ENCODE measurements at places on chromosomes 3 and 15.

GRCh38 chr3:8848696-8849131 is 79.3 kb upstream of the OXTR start:
- H3K27me3 ChIP-seq = no peaks in the 10 kb centered on the region
- H3K36me3 ChIP-seq = no peaks in the 10 kb centered on the region
- H3K4me3 ChIP-seq = no peak overlapping the region
- no peak for DNase-seq
- no peaks in the 10 kb centered on the region for H3K4me1 ChIP-seq
- no peak overlapping the region for H3K27ac ChIP-seq

- no peak for DNase-seq
- H3K27ac ChIP-seq = no peak overlapping the region
- no peaks in the 10 kb centered on the region for H3K36me3 ChIP-seq
- no peaks in the 10 kb centered on the region for H3K27me3 ChIP-seq
- H3K4me3 ChIP-seq = no peak overlapping the region
- H3K4me1 ChIP-seq = no peaks in the 10 kb centered on the region
These were observed 361.9 kb upstream of the ICE2 start for GRCh38 chr15:60840703-60841411.

GRCh38 chr3:27720899-27721716 is 1.0 kb downstream of the EOMES start:
- H3K4me1 ChIP-seq = peaks cover 42% of the 10 kb centered on the region
- H3K4me3 ChIP-seq = peak overlapping the region; percentile 46
- H3K27me3 ChIP-seq = peaks cover 76% of the 10 kb centered on the region
- no peaks in the 10 kb centered on the region for H3K36me3 ChIP-seq
- no peak overlapping the region for H3K27ac ChIP-seq

GRCh38 chr3:46864061-46864881 is 1.0 kb upstream of the MYL3 start:
- H3K27me3 ChIP-seq = no peaks in the 10 kb centered on the region
- H3K4me1 ChIP-seq = peaks cover 37% of the 10 kb centered on the region
- H3K27ac ChIP-seq = no peak overlapping the region
- no peak for DNase-seq
- H3K4me3 ChIP-seq = no peak overlapping the region

DNA sequence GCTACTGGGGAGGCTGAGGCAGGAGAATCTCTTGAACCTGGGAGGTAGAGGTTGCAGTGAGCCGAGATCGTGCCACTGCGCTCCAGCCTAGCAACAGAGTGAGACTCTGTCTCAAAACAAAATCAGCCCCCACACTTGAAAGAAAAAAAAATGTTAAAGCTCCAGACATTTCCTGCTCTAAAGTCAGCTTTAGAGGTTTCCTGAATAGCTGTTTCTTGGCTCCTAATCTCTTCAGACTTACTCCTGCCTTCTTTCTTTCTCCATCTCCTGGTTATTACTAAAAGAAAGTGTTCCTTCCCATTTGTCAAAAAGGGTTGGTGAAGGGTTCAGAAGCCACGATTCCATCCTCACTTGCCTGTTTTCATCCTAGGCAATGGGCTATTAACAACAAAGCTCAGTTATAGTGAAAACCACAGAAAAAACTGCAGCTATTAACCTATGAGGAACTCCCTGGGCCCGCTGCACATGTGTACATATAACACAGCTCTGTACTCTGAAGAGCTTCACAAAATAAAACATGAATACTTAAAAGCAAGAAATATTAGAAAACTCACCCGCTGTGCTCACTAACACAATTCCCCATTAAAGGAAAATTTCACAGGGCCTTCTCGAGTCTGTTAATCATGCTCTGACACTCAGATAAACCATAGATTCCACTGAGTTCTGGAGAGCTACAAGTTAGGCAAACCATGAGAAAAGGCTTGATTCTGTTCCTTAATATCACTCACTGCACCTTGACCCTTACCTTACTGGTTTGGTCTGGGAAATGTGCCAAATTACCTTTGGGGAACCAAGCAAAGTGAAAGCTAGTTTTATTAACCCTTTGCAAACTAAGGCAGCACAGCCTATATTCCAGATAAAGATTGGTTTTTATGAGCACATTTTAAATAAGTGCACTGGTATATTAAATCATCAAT is 89.9 kb upstream of the TSPAN3 start:
- H3K4me3 ChIP-seq = no peak overlapping the region
- H3K36me3 ChIP-seq = peaks cover 9% of the 10 kb centered on the region
- no peak for DNase-seq
- no peak overlapping the region for H3K27ac ChIP-seq

DNA sequence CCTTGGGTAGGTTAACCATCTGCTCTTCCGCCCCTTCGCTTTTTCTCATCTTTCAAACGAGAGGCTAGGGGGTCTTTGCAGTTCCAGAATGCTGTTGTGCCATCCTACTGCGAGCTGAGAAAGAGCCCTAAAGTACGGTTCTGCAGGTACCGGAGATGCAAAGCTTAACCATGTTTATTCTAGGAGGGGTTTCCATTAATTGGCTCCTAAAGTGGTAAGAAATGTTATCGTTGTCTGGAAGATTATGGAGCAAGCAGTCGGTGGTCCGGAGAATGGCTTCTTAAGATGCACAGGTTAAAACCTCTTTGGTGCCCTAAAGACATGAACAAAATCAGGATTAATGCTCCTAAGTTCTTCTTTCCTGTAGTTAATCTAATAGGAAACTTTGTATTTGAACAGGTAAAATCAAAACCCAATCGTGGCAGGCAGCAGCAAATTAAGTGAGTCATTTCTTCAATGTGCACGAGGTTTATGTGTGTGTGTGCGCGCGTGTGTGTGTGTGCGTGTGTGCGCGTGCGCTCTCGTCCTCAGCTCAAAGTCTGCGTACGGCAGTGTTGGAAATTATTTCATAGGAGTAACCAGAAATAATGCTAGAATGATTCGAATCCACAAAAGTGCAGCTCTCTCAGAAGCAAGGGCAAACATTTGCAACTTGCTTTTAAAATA is 772 bp downstream of the FAM81A start:
- peak; percentile 77 for DNase-seq
- no peaks in the 10 kb centered on the region for H3K27me3 ChIP-seq
- H3K4me3 ChIP-seq = peak overlapping the region; percentile 55
- peaks cover 21% of the 10 kb centered on the region for H3K4me1 ChIP-seq

- no peaks in the 10 kb centered on the region for H3K4me1 ChIP-seq
- DNase-seq = no peak
- H3K27me3 ChIP-seq = no peaks in the 10 kb centered on the region
- no peak overlapping the region for H3K27ac ChIP-seq
- no peak overlapping the region for H3K4me3 ChIP-seq
These were observed 5.8 kb downstream of the ATP13A5 start for GRCh38 chr3:193372783-193373182.

- no peaks in the 10 kb centered on the region for H3K27me3 ChIP-seq
- no peaks in the 10 kb centered on the region for H3K36me3 ChIP-seq
- no peaks in the 10 kb centered on the region for H3K4me1 ChIP-seq
These were observed 45.3 kb upstream of the FAM3D start for GRCh38 chr3:58711871-58712270.

DNA sequence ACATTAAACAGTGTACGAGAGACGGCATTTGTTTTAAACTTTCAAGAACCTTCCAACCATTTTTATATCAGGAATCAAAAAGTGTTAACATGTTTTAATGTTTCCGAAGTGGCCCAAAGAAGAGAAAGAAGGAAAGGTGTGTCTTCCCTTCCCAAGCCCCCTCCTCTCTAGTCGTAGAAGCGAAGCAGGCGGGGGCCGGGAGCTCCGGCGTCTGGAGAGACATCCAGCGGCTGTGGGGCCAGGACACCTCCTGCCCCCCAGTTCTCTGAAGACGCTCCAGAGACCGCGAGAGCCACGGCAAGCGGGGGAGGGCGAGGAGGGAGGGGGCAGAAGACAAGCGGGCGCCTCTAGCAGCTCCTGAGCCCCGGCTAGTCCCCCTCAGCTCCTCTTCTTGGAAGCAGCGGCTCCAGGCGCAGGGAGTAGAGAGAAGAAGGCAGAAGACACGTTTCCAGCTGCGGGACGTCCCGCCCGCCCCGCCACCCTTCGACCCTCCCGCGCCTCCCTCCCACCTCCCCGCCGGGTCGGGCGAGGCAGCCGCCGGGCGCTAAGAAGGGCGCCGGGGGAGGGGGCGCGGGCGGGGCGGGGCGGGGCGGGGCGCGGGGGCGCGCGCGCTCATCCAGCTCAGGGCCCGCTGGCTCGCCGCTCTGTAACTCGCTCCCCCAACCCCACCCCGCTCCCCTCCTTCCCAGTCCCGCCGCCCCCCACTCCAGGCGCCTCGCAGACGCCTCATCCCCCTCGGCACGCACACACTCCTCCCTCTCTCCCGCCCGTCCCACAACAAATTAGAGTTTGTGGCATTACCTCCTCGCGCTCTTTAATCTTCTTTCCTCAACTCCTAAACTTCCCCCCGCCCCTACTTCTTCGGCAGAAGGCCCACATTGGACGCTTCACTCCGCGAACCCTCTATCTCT is at the start of gene ZBTB20:
Gene ZBTB20 (minus strand): TSS at position 871 of the 911 bp plus-strand sequence.
- no peaks in the 10 kb centered on the region for H3K27me3 ChIP-seq
- DNase-seq = peak; percentile 94
- peak within 1 kb of the TSS; percentile 100 for H3K27ac ChIP-seq

- no peak for DNase-seq
- no peak overlapping the region for H3K27ac ChIP-seq
- H3K4me1 ChIP-seq = peaks cover 21% of the 10 kb centered on the region
- no peaks in the 10 kb centered on the region for H3K27me3 ChIP-seq
These were observed 4.0 kb downstream of the PARP3 start for GRCh38 chr3:51945926-51946705.

GRCh38 chr3:125000661-125001060 is 55.1 kb downstream of the HEG1 start:
- DNase-seq = no peak
- H3K36me3 ChIP-seq = peaks cover 25% of the 10 kb centered on the region
- no peak overlapping the region for H3K4me3 ChIP-seq
- H3K4me1 ChIP-seq = peaks cover 85% of the 10 kb centered on the region

GRCh38 chr15:72178976-72179585 is 18.5 kb downstream of the GRAMD2A start:
- no peaks in the 10 kb centered on the region for H3K36me3 ChIP-seq
- H3K4me3 ChIP-seq = no peak overlapping the region
- peaks cover 10% of the 10 kb centered on the region for H3K4me1 ChIP-seq
- H3K27me3 ChIP-seq = peaks cover 10% of the 10 kb centered on the region

DNA sequence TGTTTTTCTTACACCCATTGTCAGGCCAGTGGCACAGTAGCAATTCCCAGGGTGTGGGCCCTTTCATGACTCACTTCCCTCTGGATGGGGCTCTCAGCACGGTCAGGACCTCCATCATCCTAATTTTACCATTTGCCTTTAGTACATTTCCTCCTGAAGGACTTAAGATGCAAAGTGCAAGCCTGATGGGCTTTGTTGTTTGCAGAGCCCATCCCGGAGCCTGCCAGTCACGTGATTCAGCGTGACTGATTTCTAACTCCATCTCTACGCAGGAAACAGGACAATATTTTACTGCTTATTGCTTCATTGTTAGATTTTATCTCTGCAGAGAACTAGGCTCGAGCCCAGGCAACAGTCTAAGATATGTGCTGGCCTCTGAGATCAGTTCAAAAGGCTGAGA is 223.7 kb downstream of the PDZRN3 start:
- peaks cover 27% of the 10 kb centered on the region for H3K36me3 ChIP-seq
- no peak overlapping the region for H3K4me3 ChIP-seq
- peaks cover 72% of the 10 kb centered on the region for H3K4me1 ChIP-seq
- H3K27ac ChIP-seq = peak overlapping the region; percentile 61

DNA sequence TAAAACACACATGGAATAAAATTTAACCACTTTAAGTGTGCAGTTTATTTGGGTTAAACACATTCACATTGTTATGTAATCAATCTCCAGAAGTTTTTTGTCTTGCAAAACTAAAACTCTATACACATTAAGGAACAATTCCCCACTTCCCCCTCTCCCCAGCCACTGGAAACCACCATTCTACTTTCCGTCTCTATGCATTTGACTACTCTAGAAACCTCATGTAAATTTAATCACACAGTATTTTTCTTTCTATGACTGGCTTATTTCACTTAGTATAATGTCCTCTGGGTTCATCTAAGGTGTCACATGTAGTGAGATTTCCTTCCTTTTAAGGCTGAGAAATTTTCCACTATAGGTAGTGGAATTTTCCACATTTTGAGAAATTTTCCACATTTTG is 568.7 kb upstream of the UBE2E2 start:
- H3K4me1 ChIP-seq = no peaks in the 10 kb centered on the region
- no peaks in the 10 kb centered on the region for H3K27me3 ChIP-seq
- H3K27ac ChIP-seq = no peak overlapping the region
- no peak overlapping the region for H3K4me3 ChIP-seq
- no peaks in the 10 kb centered on the region for H3K36me3 ChIP-seq
- no peak for DNase-seq

DNA sequence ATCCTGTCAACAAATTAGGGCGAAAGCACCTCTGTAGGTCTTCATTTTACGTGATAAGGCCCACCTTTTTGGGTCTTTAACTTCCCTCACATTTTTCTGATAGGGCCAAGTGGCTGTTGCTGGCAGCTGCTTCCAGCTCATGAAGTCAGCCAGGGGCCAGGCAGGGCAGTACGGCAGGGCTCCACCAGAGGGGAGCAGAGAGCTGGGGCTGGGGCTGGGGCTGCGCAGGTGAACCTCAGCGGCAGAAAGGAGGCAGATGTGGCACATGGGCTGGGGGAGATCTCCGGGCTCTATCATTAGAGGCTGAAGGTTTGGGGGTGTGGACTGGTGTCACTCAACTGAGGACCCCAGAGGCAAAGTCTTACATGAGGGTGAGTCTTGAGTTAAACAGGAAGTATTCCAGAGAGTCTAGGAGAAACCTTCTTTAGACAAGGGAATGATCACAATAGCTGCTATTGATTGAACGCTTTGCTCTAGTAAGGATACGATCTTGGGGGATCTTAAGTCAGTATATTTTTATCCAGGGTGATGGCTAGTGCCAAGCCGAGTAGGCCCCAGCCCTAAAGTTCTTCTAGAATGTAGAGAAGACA is 62.8 kb upstream of the MEX3B start:
- H3K36me3 ChIP-seq = no peaks in the 10 kb centered on the region
- no peaks in the 10 kb centered on the region for H3K27me3 ChIP-seq
- no peak overlapping the region for H3K27ac ChIP-seq
- H3K4me3 ChIP-seq = no peak overlapping the region
- no peak for DNase-seq

GRCh38 chr3:155870133-155870944 is at the start of gene GMPS:
Gene GMPS, plus strand, starts transcription at chr3:155870650. Its CDS starts 221 bp downstream, at chr3:155870871.
- H3K36me3 ChIP-seq = no peaks in the 10 kb centered on the region
- no peaks in the 10 kb centered on the region for H3K27me3 ChIP-seq
- H3K27ac ChIP-seq = peak within 1 kb of the TSS; percentile 99
- peak; percentile 96 for DNase-seq
- H3K4me1 ChIP-seq = peaks cover 32% of the 10 kb centered on the region

- H3K27ac ChIP-seq = no peak overlapping the region
- no peaks in the 10 kb centered on the region for H3K27me3 ChIP-seq
- no peaks in the 10 kb centered on the region for H3K4me1 ChIP-seq
- H3K4me3 ChIP-seq = no peak overlapping the region
These were observed 87.7 kb upstream of the RASGRP1 start for GRCh38 chr15:38652183-38652794.

DNA sequence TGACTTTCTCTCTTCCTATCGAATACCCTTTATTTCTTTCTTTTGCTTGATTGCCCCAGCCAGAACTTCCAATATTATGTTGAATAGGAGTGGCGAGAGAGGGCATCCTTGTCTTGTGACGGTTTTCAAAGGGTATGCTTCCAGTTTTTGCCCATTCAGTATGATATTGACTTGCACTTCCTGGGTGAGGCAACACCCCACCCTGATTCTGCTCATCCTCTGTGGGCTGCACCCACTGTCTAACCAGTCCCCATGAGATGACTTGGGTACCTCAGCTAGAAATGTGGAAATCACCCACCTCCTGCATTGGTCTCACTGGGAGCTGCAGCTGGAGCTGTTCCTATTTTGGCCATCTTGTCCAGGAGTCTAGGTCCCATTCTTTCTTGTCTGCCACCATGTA is 44.8 kb upstream of the KCNH8 start:
- no peaks in the 10 kb centered on the region for H3K36me3 ChIP-seq
- no peak for DNase-seq
- H3K27ac ChIP-seq = no peak overlapping the region
- H3K27me3 ChIP-seq = peaks cover 9% of the 10 kb centered on the region
- H3K4me3 ChIP-seq = no peak overlapping the region
